ENCODE measurements at places on chromosomes 6 and 20.

DNA sequence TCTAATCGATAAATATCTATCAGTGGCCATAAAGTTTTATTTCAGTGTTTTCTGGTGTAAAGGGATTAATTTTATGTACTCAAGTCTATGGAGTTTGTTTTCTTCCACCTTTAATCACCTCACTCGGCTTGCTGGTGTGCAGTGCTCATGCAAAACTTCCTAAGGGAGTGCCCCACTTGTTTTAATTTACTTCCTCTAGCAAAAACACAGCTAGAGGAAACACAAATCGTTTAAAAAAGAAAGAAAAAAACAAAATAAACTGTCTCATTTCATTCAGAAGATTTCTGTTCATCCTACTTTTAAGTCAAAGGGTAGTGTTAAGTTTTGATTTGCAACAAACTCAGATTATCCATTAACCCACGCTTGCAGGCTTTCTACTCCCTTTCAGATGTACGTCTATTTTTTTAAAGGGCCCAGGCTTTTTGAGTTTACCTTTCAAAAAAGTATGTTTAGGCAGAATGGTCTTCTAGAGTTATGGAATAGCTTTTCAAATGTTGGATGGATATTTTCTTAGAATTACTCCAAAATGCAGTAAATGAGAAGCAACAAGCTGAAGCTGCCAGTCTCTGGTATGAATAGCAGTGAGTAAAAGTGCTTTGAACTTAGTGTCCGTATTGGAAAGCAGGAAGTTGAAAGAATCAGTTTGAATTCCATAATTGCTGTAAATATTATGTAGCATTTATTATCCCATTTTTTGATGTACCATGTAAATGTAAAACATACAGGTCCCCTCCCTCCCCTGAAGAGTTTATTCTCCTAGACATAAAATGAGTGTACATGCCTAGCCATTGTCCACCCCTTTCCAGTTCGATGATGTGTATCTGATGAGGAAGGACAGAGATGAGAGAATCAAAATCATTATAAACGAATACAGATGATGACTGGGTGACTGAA lies 113.3 kb downstream of the SLC16A10 start:
- DNase-seq, result no peak

GRCh38 chr6:118023771-118024170 lies 116.7 kb downstream of the SLC35F1 start:
- DNase-seq, result no peak

GRCh38 chr6:109872968-109873545 lies 105.1 kb upstream of the GPR6 start:
- DNase-seq, result no peak

DNA sequence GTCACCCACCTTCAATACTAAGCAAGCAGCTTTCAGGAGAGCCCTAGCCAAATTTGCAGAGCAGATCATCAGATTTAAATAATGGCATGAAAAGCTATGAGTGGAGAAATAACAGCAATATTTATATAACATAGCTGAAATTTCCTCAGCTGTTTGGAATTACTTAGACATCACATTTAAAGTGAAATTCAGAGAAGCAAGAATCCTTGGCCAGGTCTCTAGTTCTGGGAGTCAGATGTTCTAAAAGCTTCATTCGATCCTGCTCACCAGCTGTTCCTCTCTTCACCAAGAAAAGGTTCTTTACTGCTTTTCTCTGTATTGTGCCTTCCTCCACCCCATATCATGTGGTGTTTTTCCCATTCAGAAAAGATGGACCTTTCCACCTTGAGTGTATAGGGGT lies 152.3 kb upstream of the JAG1 start:
- no peak for DNase-seq

DNA sequence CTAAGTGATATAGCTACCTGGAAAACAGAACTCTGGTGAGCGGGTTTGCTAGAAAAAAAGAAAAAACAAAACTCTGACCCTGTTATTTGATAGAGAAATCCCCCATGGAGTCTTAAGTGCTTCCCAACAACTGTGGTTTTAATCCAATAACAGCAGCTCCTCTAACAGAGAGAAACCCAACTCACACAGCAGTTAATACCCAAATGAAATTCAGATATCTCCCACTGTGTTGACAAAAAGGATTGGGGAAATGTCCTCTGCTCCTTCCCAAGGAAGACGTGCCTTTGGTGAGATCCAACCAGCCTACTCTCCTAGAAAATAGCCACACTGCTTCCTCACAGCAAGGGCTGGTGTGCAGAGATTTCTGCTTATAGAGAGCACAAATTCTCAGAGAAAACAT lies 200.4 kb upstream of the FBXL4 start:
- DNase-seq, result no peak

DNA sequence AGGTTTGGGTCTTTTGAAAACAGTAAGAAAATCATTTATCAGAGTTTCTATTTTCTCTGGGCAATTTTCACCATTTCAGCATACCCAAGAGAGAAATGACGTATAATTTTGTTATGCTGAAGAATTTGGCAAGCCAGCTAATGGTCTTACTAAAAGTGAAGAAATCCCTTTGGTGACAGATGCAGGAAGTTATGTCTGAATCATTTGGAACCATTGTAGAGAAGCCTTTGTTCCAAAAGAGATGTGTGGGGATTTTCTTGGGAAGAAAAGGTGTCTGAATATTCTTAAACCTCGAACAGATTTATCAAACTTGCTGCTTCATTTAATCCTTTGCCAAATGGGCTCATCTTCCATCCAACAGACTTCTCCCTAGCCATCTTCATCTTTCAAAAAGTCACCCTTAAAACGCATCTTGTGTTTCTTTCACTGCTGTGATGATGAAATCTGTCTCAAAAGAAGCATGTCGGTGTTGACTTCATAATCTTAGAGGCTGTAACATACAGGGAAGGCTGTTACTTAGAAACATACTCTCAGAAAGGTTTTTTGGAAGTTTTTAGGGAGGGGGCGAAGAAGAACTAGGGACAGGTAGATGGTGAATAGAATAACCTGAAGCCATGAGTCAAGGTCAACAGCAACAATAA lies 39.5 kb downstream of the CITED2 start:
- no peak for DNase-seq

DNA sequence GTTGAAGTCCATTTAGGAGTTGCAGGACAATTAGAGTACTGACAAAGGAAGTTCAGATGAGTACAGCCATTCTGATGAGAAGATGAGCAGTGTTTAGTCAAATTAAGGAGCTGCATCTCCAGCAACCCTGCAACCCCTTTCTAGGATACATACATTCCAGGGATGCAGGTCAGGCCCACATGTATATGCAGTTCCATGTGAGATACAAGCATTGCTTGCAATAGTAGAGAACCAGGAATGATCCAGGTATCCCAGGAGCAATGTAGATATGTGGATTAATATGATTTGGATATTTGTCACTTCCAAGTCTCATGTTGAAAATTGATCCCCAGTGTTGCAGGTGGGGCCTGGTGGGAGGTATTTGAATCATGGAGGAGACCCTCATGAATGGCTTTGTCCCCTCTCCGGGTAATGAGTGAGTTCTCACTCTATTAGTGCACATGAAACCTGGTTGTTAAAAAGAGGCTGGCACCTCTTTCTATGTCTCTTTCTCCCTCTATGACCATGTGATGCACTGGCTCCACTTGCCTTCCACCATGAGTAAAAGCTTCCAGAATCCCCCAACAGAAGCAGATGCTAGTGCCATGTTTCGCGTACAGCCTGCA lies 6.4 kb downstream of the HLA-DPA1 start:
- no peak for DNase-seq

GRCh38 chr20:17752459-17752858 lies 52.7 kb downstream of the BANF2 start:
- DNase-seq, result no peak

GRCh38 chr20:48662711-48663110 lies 165.1 kb downstream of the PREX1 start:
- no peak for DNase-seq

GRCh38 chr6:136108361-136108945 lies 141.7 kb downstream of the MTFR2 start:
- DNase-seq, result no peak

DNA sequence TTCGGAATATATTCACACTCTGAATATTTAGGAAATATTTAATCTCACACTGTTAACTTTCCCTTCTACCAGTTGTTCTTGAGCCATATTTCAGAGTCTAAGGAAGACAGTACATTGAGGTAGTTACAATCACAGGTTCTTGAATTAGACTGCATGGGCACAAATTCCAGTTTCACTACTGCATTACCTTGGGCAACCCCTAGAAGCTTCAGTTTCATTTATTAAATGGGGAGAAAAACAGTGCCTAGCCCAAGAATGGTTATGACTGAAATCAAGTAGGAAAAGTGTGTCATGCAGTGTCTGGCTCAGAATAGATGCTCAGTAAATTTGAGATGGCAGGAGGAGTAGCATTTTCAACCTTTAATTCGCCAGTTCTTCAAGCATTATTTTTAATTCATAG lies 124.5 kb upstream of the SAMD5 start:
- DNase-seq, result no peak

GRCh38 chr6:21599051-21599696 lies 5.6 kb downstream of the SOX4 start:
- no peak for DNase-seq

- DNase-seq, result no peak
Observed at GRCh38 chr6:10369896-10370295, 45.0 kb downstream of the TFAP2A start.

GRCh38 chr6:44225579-44226325 lies 2.4 kb downstream of the SLC29A1 start:
- DNase-seq, result no peak

DNA sequence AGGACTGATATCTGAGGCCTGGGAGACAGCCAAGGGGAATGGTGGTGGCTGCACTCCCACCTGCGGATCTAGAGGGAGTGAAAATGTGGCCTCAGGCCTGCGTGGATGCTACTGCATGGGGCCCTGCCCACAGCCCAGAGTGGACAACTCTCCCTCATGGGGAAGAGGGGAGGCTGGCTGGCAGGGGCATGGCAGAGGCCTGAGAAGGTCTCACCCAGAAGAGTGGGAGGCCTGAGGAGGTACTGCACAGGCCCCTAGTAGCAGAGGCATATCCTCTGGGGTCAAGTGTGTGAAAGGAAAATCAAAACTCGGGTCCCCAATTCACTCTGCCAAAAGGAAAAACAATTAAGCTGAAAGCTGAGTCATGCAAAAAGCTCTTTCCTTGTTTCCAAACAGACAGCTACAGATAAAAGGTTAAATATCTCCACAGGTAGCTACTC lies 158.2 kb downstream of the AKAP7 start:
- DNase-seq, result no peak

GRCh38 chr20:58754584-58754983 lies 62.0 kb downstream of the NPEPL1 start:
- no peak for DNase-seq

DNA sequence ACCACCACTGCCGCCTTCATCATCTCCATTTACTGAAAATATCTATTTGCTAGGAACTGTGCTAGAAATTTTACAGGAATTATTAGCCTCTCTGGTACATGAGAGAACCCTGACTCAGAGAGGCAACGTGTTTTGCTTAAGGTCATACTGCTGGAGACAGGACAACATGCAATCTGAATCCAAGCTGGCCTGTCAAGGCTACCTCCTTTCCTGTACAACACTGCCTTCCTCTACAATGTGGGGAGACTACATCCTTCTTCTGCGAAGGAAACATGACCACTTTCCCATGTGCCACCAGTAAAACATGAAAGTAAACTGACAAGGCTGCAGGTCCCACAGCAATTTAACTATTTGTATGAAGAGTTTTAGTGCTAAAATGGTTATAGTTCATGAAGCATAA lies 200.9 kb downstream of the BACH2 start:
- DNase-seq, result no peak

DNA sequence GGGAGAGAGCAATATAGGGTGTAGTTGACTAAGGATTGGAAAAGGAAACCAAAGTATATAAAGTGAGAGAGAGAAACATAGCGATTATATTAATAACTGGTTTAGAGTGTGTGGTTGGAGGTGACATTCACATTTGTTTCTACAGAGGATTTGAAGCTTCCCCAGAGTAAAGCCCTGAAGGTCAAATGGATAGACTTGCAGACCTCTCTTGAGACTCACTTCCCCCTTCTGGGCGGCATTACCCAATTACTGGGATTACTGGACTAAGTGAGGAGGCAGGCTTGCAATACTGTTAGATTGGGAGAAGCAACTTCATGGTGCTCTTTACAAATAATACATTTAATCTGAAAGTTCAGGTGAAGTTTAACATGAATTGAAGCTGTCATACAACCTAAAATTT lies 10.7 kb downstream of the FIG4 start:
- no peak for DNase-seq

DNA sequence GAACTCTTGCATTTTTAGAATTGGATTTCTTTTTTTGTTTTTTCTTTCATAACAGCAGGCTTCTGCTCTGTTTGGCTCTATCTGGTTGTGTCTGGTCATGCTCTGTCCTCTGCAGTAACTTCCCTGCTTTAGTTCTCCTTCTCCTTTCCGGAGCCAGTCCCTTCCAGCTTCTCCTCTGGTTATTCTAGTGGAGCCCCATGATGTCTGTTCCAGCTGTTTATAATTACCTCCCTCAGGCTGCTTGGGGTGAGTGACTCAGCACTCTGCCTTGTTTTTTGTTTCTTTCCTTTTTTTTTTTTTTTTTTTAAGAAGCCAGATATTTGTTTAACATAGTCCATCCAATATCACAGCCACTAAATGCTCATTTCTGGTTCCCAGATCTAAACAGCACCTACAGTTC lies 409.6 kb downstream of the MAFB start:
- DNase-seq, result no peak

DNA sequence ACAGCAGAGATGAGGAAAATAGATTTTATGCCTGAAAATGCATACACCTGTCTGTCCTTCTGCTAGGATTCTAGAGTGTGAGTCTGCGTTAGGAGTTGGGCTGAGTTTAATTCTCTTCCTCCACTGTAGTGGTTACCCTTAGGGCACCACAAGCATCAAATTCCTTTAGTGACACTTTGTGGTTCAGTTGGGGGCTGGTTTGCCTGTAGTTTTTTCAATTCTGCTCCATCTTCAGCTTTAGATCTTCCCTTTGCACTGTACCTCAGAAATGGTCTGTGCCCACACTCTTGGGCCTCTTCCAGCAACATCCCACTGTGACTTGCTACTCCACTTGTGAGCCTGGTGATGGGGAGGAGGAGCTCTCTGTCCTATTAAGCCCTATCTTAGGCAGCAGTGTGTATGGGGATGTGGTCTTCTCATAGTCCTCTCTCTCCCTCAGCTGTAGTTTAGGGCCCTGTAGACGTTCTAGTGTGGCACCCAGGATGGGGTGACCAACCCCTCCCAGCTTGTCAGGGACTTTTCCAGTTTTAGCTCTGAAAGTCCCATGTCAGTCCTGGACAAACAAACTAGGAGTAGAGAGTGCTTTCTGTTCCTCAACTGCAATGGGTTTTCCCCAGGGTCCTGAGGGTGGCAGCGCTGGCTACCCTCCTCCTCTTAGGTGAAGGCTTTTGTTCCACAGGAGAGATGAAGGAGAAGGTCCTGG lies 19.7 kb upstream of the OGFRL1 start:
- no peak for DNase-seq

DNA sequence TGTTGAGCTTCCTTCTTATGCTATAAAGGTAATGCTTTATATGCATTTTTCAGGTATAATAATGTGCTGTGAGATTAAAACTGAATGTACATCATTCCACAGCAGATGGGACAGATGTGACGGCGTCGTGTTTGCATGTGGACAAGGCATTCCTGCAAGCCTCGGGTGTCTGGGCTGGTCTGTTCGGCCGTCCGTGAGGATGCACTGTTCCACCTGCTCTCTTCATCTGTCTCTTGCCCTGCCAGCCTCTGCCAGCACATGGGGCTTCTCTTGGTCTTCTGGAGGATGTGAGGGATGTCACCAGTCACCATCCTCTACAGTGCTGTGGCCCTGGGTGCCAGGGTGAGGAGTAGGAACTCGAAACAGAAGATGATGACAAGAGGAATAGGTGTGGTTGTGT lies 223.2 kb downstream of the ERMARD start:
- peak; percentile 15 for DNase-seq

All from activated T-cell treated with anti-CD3 and anti-CD28 coated beads, Interleukin-2, amount 50 U/mL, for 24 hours (primary cell).